ENCODE measurements at places on chromosomes 12 and 14. TPM values are rescaled to one million over a fixed set of nuclear protein-coding genes. Genes with fewer than 3 reads are reported as not detected.

DNA sequence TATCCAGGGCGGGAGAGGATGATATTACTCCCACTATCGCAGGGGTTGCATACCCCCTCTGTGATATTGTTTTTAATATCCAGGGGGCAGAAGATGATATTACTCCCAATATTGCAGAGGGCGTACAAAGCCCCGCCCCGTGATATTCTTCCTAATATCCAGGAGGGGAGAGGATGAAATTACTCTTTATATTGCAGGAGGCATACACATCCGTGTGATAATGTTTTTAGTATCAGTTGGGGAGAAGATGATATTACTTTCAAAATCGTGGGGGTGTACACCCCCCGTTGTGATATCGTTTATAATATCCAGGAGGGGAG, 52.9 kb upstream of the OXA1L start:
- no peak for DNase-seq

DNA sequence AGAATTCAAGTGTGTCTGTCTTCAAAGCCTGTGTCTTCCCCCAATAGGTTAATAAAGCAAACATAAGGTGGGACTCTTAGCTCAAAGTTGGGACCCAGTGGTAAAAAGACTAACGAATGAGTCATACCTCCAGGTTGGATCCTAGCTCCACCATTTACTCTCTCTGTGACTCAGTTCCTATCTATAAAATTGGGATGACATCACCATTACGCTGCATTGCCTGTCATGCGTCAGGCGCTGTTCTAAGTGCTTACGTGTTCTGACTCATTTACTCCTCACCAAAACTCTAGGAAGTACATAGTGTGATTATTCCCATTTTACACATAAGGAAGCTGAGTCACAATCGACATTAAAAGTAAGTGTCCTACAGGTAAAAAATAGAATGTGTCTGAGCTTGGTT, 915.8 kb downstream of the VRK1 start:
- DNase-seq = no peak

DNA sequence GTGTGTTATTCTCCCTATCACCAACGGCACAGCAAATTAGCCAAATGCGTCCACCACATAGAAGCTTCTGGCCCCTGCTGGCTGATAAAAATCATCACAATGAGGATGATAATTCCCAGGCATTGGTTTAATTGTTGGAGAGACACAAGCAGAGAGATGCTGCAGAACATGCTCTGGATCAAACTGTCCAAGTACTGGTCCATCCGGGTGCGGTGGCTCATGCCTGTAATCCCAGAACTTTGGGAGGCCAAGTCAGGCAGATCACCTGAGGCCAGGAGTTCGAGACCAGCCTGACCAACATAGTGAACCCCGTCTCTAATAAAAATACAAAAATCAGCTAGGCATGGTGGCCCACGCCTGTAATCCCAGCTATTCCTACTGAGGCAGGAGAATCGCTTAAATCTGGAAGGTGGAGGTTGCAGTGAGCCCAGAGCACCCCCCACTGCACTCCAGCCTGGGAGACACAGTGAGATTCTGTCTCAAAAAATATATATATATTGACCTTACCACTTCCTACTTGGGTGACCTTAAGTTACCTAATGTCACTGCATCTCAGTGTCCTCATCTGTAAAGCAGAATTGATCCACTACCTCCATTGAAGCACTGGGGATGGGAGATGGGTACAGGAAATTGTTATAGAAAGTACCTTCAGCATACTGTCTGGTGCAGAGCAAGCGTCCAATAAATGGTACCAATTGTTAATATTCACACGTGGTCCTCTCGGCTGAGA, 83.7 kb upstream of the EGLN3 start:
- DNase-seq = no peak

- no peak for DNase-seq
These were observed 60.8 kb upstream of the SLC38A4 start for GRCh38 chr12:46886541-46887041.

- DNase-seq = no peak
These were observed 527.3 kb downstream of the SNAPC1 start for GRCh38 chr14:62289471-62289870.

The CCDC196 gene
- not detected for total RNA-seq

DNA sequence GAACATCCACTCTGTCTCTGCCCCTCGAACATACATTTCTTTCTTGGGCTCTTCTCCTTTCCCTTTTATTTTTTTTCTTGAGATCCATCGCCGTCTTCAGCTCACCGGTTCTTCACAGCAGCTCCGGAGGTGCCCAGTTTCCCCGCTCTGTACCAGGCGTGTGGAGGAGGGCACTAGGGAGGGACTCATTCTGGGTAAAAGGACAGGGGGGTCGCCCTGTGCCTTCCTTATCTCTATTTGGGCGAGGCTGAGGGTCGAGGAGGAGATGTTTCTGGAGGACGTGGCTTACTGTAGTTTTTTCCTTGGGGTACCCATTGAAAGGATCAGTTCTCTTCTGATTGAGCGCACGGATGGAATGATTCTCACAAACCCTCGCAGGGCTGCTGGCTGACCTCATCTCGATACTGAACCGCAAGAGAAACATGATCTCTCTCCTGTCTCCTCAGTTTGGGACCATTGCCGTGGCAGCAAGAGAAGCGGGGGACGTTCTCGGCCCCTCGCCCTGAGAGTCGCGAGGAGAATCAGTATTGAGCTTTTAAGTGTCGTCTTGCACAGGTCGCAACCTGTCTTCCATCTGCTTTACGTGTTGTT, 386 bp downstream of the LIN52 start:
- no peak for DNase-seq

- DNase-seq = no peak
These were observed 222.4 kb upstream of the AMIGO2 start for GRCh38 chr12:47302111-47302671.

- no peak for DNase-seq
These were observed 479.7 kb downstream of the FSCB start for GRCh38 chr14:44027397-44027796.

The BIN2 gene
- 2.0 TPM for total RNA-seq

The HOXC4 gene
- not detected for total RNA-seq

DNA sequence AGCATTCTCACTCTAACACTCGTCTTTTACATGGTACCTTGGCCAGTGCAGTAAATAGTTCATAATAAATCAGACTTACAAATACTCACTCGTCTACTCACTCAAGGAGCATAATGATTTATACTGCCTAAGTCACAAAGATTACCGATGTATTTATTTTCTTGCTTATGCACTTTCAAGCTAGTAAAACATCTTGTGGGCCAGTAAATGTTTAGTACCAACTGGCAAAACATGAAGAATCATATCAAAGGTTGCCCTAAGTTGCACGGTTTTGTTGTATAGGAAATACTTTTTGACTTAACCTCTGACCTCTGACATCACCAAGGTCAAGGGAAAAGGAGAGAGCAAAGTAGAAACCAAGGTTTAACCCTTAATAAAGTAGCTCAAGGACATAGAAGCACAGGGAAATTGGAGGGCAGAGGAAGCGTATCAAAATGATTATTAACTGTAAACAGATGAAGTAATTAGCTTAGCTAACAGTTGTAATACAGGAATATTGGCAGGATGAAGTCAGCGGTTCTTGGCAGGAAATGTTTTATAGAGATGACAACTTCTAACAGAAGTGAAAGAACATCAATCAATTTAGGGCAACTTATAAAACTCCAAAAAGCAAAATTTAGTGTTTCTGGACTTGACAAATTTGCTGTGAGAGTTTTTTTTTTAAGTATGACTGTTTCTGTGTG, 131.9 kb downstream of the HMGA2 start:
- no peak for DNase-seq

DNA sequence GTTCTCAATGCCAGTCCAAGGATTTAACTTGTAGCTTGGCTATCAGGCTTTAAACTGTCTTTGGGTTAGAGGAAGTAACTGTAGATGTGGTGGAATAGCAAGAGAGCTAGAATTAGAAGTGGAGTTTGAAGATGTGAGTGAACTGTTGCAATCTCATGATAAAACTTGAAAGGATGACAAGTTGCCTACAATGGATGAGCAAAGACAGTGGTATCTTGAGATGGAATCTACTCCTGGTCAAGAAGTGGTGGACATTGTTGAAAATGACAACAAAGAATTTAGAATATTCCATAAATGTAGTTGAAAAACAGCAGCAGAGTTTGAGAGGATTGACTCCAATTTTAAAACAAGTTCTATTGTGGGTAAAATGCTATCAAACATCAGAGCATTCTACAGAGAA, 199.0 kb downstream of the DUSP6 start:
- no peak for DNase-seq

GRCh38 chr12:54390668-54391551, 6.4 kb upstream of the ZNF385A start:
- DNase-seq = no peak
